ENCODE measurements at places on chromosomes 3 and 15. TPM values are rescaled to one million over a fixed set of nuclear protein-coding genes. Genes with fewer than 3 reads are reported as not detected.
A peak's percentile ranks its signal among the peaks of the same experiment; 100 is the strongest.

DNA sequence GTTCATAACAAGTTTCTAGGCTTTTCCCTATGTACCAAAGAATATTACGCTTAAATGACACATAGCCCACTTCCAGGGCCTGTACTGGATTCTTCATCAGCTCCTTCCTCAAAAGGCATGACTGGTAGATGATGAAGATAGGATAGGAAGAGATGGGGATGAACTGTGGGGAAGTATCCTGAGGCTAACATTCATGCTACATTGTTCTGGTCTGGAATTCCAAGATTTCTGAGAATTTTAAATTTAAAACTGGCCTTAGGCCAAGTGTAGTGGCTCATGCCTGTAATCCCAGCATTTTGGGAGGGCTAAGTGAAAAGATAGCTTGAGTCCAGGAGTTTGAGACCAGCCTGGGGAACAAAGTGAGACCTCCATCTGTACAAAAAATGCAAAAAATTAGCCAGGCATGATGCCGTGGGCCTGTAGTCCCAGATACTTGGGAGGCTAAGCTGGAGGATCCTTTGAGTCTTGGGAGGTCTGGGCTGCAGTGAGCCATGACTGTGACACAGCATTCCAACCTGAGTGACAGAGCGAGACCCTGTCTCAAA, 160.1 kb upstream of the PLAAT1 start:
- no peak for DNase-seq

- DNase-seq = no peak
Measured at GRCh38 chr3:132537297-132537696, 59.8 kb upstream of the ACKR4 start.

DNA sequence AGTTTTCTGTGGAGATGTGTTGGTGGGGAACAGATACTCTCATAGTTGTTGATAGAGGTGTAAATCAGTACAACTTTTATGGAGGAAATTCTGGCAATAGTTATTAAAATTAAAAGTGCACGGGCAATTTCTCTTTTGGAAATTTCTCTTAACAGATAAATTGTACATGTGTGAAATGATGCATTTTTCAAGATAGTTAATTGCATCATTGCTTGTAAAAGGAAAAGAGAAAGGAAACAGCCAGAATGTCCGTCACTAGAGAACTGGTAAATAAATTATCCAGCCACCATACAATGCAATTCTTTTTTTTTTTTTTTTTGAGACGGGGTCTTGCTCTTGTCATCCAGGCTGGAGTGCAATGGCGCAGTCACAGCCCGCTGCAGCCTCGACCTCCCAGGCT, 14.2 kb downstream of the ZNF710 start:
- DNase-seq = no peak

DNA sequence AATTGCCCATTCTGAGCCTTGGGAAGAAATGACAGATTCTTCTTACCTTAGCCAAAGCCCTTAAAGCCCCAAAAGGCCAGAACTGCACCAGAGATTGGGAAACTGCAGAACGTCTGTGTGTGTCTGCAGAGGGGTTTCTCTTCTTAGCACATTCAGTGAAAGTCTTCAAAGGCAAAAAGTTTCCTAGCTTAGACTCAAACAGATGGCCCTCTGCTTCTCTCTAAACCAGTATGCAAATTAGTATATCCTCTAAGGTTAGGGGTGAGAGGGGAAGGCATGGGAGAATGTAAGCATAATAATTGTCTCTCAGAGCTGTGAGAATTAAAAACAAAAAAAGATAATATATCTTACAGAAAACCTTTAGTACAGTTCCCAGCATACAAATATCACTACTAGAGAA, 334.0 kb upstream of the MCTP2 start:
- no peak for DNase-seq

The FBXO40 gene
- total RNA-seq = 207 TPM

DNA sequence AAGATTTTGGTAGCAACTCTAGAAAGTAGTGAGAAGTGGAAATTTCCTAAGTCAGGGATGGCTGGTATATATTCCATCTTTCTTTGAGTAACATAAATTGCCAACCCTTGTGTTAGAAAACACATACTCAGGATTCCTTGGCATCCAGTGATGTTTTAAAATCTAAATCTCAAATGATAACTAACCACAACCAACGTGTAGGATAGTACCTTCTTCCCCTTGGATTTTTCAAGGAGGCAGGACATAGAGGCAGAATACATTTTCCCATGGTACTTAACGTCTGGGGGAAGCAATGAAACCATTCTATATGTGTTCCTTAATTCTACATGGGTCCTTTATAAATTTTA, 93.4 kb downstream of the WDR76 start:
- no peak for DNase-seq

GRCh38 chr3:188581792-188582191, 427.8 kb downstream of the LPP start:
- no peak for DNase-seq

- DNase-seq = no peak
Measured at GRCh38 chr3:191340966-191341365, 10.6 kb upstream of the UTS2B start.

GRCh38 chr3:184242297-184242685, 6.5 kb downstream of the ALG3 start:
- DNase-seq = no peak

The ZNF445 gene
- total RNA-seq = 12.8 TPM

DNA sequence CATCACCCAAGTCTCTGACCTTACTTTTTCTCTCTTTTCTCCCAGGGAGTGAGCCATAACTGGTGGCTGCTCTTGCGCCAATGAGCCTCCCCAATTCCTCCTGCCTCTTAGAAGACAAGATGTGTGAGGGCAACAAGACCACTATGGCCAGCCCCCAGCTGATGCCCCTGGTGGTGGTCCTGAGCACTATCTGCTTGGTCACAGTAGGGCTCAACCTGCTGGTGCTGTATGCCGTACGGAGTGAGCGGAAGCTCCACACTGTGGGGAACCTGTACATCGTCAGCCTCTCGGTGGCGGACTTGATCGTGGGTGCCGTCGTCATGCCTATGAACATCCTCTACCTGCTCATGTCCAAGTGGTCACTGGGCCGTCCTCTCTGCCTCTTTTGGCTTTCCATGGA, 13.2 kb upstream of the ATG7 start:
- DNase-seq = no peak

DNA sequence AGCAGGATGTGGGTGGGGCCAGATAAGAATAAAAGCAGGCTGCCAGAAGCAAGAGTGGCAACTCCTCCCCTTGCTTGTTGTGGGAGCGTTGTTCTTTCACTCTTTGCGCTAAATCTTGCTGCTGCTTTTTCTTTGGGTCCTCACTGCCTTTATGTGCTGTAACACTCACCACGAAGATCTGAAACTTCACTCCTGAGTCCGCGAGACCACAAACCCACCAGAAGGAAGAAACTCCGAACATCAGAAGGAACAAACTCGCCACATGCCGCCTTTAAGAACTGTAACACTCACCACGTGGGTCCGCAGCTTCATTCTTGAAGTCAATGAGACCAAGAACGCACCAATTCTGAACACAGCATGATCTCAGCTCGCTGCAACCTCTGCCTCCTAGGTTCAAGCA, 72.9 kb downstream of the IL12A start:
- no peak for DNase-seq

The NKTR gene
- 21.6 TPM for total RNA-seq

GRCh38 chr15:60548101-60548500, 69.2 kb upstream of the ICE2 start:
- DNase-seq = no peak

GRCh38 chr15:69405110-69405509, 9.0 kb upstream of the KIF23 start:
- no peak for DNase-seq

DNA sequence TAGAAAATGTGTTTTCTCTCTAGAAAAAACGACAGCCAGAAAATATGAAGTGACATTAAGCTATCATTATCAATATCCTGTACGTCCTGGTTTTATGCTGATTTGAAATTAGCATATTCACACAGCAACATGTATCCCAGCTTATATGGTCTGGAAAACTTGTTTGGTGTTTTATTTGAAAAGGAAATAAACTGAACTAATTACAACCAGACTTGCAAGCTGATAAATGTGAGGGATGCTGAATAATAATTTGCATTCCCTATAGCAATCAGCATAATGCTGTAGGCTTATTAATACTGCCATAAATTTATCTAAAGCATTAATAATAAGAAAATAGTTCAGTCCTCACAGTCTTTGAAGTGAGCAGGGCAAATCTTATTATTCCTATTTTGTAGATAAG, 336.9 kb upstream of the UMPS start:
- no peak for DNase-seq

GRCh38 chr3:169085827-169086226, 577.7 kb downstream of the MECOM start:
- no peak for DNase-seq

The GRM2 gene
- total RNA-seq = 0.08 TPM

GRCh38 chr3:16069149-16069922, 105.1 kb upstream of the GALNT15 start:
- no peak for DNase-seq

The CHRD gene
- 7.8 TPM for total RNA-seq

The MYO5C gene
- total RNA-seq = 2.3 TPM

- peak; percentile 53 for DNase-seq
Measured at GRCh38 chr3:3705090-3705775, 94.0 kb upstream of the LRRN1 start.

The LRRN1 gene
- total RNA-seq = 0.05 TPM

- DNase-seq = no peak
Measured at GRCh38 chr3:55074796-55075195, 146.9 kb upstream of the LRTM1 start.

GRCh38 chr3:71271596-71271995, 311.9 kb downstream of the FOXP1 start:
- no peak for DNase-seq

GRCh38 chr3:169240786-169241486, 422.6 kb downstream of the MECOM start:
- no peak for DNase-seq

DNA sequence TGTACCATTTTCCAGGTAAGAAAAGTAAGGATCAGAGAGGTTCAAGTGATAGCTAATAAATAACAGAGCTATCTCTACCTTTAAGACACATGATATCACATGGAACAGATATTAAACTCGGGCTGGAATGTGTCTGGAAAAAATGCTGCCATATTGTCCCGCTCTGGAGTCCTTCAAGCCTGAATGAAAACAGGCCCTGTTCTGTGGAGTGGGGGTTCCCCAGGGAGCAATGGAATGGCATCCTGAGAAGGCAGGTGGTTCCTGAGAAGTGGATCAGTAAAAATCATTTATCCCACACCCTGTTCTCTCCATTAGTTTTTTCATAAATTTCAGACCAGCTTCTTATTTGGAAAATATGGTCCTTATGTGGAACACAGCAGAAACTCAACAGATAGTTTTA, 57.3 kb upstream of the PRTG start:
- DNase-seq = no peak

DNA sequence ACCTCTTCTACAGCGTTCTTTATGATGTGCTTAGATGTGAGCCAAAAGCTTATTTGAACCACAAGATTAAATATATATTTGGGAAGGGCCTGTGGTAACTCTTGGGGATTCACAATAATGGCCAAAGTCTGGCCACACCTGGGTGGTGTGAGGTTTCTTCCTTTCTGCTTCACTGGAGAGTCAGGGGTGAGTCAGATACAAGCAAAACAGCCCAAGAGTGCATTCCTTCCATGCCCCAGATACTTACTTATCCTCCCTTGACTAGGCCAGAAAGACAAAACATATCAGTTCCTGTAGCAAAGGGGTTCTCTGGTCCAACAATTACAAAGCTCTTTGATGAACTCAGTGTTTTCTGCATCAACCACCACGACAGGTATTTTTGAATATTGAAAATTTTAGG, 941 bp downstream of the ZBED2 start:
- DNase-seq = no peak

The LINGO1 gene
- 0.81 TPM for total RNA-seq

GRCh38 chr3:47016934-47017435, 37.5 kb downstream of the NBEAL2 start:
- DNase-seq = no peak
